Activated T-cell treated with anti-CD3 and anti-CD28 coated beads for 24 hours (primary cell): ENCODE measurements at places on chromosomes 5 and 9.

DNA sequence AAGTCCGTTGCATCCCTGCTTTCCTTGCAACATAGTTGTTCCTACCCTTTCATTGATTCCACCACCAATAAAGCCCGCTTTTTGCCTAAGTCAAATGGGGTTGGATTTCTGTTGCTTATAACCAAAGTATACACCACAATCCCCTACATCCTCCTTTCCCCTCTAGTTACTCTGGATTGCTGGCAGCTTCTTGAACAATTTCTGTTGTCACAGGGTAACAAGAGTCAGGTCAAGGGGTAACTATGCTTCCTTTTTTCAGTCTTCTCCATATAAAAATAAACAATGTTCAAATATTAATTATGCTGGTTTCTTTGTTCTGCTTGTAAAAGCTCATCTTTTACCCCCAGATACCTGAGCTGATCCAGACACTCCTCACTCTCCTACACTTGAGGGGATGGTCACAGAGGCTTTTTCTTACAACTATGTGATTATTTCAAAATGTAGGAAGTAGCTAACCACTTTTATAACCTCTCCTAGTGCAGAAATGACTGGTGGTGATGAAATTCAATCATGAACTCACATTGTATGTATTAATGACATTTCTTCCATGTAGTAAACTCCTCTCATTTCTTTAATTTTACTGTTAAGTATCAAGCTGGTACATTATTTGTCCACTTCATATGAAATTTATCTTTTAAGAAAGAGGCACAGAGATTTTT lies 136.5 kb downstream of the SNX18 start:
- no peak for DNase-seq

- DNase-seq, result no peak
Measured at GRCh38 chr5:169696621-169697510, 59.8 kb downstream of the DOCK2 start.

- no peak for DNase-seq
Measured at GRCh38 chr5:122121479-122122465, 7.6 kb upstream of the ZNF474 start.

DNA sequence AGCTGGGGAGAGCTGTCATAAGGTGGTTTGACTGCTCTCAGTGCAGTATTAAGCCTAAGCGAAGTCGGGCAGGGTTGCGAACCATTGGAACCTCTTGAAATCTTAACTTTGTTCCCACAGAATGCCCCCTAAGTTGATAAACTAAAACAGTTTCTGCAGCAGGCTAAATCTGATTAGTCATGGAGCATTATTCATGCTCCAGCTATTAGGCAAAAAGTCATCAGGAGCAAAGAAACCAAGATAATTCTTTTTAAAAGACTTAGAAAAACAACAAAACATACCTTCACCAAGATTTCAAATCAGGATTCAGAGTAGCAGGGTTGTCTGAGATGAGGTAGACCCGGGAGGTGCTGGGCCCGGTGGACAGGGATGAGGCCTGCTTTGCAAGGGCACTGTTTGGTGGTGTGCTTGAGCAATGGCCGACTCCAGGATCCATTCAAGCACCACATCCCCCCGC lies 69.9 kb upstream of the PLPP1 start:
- no peak for DNase-seq

GRCh38 chr9:124469011-124469832 lies 19.0 kb downstream of the ADGRD2 start:
- no peak for DNase-seq
